ENCODE measurements at places on chromosomes 1 and 21. TPM values are rescaled to one million over a fixed set of nuclear protein-coding genes. Genes with fewer than 3 reads are reported as not detected.
A peak's percentile ranks its signal among the peaks of the same experiment; 100 is the strongest.

- DNase-seq = no peak
Measured at GRCh38 chr1:231395076-231395997, 26.8 kb downstream of the EGLN1 start.

The EFNA3 gene
- total RNA-seq = 15.7 TPM

GRCh38 chr1:25031966-25032667 is 102.0 kb upstream of the RUNX3 start:
- peak; percentile 95 for DNase-seq

- no peak for DNase-seq
Measured at GRCh38 chr1:99472893-99473292, 173.0 kb upstream of the PALMD start.

GRCh38 chr1:226557424-226557823 is 8.9 kb downstream of the STUM start:
- DNase-seq = no peak

The RIPPLY3 gene
- not detected for total RNA-seq

DNA sequence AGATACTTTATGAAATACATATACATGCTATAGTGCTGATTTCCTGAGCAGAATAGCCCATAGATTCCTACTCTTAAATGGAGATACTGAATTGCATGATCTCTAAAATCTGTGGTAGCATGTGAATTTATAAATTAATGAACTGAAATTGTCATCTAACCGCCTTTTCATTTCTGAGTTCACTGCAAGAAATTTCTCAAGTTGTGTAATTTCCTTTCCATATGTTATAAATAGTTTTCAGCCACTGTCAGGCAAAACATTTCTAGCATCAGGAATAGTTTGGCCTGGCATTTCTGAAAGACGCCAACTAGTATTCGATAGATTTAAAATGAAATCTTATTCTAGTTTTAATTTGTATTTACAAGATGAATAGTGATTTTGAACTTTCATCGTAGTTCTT is 310.1 kb downstream of the USH2A start:
- no peak for DNase-seq

The COL16A1 gene
- total RNA-seq = not detected

The GSTM1 gene
- 8.5 TPM for total RNA-seq

The HTR6 gene
- total RNA-seq = not detected

- DNase-seq = peak; percentile 63
Measured at GRCh38 chr1:30689901-30690645, 33.3 kb downstream of the MATN1 start.

DNA sequence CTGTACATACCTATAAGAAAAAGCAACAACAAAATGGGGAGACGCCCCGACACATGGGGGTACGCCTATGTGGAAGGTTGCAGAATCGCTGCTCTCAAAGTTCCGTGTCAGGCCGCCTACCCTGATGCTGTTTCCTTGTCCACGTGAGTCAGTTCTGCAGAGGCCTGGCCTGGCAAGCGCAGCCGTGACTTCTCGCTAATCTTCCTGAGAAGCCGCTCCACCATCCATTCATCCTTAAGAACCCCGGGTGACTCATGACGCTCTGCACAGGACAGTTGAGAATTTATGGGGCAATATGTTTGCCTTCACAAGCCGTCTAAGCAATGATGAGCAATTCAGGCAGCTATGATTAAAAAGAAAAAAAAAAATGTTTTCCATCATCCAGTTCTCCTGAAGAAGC is 122.3 kb upstream of the TMPRSS2 start:
- no peak for DNase-seq

GRCh38 chr1:39508857-39509305 is 17.4 kb downstream of the BMP8A start:
- no peak for DNase-seq
